ENCODE measurements at places on chromosomes 6 and 20.

DNA sequence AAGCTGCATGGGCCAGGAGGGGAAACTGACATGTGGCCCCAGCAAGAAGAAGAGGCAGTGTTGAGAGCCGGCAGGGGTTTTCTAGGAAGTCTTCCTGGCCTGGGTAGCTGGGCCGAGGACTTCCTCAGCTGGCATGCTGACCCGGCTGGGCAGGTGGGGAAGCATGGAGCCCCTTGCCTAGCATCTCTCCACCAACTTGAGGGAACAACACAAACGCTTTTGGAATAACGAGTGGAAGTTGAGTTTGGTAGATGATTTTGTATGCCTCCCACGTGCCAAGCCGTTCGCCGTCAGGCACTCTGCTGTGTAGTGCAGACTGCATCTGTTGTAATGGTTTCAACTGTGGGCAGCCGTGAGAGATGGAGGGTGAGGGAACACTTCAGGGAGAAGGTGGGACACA lies 7.3 kb downstream of the TMEM181 start:
- DNase-seq: no peak

DNA sequence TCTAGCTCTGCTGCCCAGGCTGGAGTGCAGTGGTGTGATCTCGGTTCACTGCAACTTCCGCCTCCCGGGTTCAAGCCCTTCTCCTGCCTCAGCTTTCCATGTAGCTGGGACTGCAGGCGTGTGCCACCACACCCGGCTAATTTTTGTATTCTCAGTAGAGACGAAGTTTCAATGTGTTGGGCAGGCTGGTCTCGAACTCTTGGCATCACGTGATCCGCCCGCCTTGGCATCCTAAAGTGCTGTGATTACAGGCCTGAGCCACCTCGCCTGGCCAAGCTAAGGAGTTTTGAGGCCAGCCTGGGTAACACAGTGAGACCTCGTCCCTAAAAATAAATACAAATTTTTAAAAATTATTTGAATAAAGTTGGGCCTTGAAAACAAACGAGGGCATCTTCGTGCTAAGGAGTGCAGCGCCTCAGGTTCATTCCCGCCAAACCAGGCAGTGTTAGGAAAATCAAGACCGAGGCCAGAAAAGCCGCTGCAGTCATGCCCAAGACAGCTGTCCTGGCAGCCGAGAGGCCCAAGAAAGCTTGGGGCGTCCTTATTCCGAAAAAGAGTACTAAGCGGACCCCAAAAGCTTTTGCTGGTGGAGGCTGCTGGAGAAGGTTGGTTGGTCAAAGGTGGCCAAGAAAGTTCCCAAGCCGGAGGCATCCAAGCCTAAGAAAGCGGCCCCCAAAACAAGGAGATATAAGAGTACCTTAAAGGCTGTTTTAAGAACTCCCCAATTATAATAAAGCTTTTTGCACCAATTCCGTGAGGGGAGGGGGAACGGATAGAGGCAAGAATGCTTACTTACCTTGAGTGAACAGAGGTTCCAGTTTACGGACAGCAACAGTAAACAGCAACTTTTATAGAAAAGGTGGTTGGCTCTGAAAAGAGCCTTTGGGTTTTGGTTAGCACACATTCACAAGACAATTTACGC lies 109.0 kb downstream of the HFE start:
- DNase-seq: no peak

- no peak for DNase-seq
Observed at GRCh38 chr6:34305982-34306708, 57.3 kb upstream of the SMIM29 start.

- no peak for DNase-seq
Observed at GRCh38 chr6:93790981-93791380, 371.6 kb upstream of the EPHA7 start.

GRCh38 chr6:73985891-73986290 lies 289.9 kb downstream of the CD109 start:
- DNase-seq: peak; percentile 96

DNA sequence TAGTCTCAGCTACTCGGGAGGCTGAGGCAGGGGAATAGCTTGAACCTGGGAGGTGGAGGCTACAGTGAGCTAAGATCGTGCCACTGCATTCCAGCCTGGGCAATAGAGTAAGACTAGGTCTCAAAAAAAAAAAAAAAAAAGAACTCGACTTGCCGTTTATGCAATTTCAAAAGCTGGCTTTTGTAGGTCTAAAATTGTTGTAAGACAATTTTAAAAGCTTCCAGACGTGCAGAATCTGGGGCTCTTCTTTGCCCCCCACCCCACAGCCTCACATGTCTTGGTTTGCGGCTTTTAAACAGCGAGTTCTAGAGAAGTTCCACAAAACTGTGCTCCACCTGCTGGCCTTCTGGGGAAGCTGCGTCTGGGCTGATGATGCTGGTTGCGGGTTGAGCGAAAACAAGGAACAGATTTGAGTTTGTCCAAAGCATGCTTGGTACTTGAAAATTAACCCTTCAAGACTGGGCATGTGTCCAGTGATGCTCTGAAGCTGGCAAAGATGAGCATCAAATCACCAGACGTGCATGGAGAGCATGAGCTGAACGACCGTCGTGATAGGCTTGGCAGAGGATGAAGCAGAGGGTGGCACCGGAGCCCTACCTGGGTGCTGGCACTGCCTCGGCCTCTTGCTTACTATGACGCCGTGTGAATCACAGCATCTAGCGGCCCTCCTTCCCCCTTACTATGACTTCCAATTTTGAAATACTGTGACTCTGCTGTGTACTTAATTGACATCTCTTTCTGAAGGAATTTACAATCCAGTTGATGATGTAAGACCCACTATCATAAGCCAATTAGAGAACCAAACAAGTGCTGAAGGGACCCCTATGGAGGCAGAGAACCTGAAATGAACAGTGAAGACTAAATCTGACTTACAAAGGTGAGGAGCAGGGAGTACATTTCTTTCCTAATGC lies 171.4 kb downstream of the GMPR start:
- DNase-seq: peak; percentile 67

DNA sequence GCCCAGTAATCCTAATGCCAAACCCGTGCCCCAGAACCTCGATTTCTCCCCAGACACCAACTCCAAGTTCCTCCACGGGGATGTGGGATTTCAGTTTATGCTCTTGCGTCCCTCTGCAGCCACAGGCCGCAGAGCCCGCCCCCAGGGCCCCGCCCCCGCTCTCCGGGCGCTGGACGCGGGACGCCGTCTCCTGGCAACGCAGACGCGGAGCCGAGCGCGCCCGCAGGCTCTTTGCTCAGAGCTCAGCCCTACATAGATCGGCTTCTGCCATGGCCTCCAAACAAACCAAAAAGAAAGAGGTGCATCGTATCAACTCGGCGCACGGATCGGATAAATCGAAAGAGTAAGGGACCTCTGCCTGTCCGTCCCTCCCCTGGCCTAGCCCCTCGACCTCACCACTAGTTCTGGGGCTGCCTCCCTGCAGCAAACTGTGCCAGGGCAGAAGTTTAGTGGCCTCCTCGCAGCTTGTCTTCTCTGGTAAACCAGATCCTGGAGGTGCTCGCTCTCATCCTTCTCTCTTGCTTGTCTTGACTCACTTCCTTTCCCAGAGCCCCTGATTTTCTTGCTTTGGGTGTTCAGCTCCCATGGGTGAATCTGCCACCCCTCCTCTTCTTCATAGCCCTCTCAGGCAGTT lies at the start of gene ADGB:
Gene ADGB, plus strand, starts transcription at position 201 of the 634 bp plus-strand sequence. Its CDS starts 69 bp downstream, at position 270.
- DNase-seq: peak; percentile 15

GRCh38 chr6:140436023-140436811 lies 1061.8 kb upstream of the CITED2 start:
- DNase-seq: peak; percentile 67

- no peak for DNase-seq
Observed at GRCh38 chr6:152461556-152461955, 175.6 kb downstream of the SYNE1 start.

GRCh38 chr20:31667315-31668285 lies 29.9 kb downstream of the COX4I2 start:
- DNase-seq: no peak

DNA sequence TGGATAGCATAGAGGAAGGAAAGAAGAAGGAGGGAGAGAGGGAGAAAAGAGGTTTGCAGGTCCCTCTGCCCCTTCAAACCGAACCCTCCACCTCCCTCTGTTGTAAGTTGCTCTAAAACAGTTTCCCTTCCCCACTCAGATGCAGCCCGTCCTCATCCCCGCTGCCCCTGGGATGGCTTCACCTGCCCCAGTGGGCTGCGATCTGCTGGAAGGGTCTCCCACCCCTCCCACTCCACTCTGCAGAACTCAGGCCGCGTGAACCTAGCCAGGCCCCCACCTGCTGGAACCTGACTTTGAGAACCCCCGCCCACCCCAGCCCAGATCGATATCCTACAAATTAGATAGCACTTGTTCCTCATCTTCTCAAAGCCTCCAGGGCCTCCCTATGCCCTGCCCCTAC lies 190.8 kb downstream of the DLL1 start:
- no peak for DNase-seq

- no peak for DNase-seq
Observed at GRCh38 chr6:90701146-90701781, 114.4 kb upstream of the MAP3K7 start.

DNA sequence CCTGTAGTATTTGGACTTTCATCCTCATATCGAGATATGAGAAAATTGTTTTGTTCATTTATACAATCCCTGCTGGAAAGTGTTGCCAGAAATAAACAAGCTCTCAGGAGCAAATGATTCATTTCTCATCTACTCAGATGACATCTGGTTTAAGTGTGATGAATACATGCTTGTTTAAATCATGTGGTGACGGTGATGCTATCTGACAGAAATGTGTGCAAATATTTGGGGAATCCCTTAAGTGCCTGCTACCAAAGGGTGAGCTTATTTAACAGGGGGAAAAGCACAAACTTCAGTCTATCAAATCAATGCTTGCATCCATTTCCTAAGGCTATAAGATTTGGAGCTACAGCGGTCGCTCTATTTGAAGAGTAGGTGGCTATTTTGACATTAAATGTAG lies 368.3 kb upstream of the SASH1 start:
- peak; percentile 4 for DNase-seq

- peak; percentile 33 for DNase-seq
Observed at GRCh38 chr6:20693466-20694063, 159.3 kb downstream of the CDKAL1 start.

DNA sequence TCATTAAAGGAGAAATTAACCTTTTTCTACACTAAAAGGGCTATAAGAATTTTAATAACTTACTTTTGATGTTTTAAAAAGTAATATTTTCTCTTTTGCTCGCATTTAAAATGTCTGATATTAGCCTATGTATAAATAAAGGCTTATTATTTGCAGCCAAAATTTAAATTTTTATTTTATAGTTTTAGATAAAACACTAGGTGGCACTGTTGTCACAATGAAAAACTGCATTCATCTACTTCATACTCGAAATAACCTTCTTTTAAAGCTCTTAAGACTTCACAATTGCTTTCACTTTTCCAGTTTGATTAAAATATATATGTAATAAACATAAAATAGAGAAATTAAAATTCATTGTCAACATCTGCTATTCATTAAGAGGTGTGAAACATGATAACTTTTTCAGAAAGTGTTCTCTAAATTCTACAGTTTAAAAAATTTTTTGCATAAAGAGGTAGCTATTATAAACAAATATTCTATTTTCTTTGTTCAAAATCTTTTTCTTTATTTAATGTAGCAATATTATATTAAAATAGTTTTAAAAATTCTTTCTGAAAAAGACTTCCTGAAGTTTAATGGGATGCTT lies 78.8 kb upstream of the DEFB112 start:
- no peak for DNase-seq

DNA sequence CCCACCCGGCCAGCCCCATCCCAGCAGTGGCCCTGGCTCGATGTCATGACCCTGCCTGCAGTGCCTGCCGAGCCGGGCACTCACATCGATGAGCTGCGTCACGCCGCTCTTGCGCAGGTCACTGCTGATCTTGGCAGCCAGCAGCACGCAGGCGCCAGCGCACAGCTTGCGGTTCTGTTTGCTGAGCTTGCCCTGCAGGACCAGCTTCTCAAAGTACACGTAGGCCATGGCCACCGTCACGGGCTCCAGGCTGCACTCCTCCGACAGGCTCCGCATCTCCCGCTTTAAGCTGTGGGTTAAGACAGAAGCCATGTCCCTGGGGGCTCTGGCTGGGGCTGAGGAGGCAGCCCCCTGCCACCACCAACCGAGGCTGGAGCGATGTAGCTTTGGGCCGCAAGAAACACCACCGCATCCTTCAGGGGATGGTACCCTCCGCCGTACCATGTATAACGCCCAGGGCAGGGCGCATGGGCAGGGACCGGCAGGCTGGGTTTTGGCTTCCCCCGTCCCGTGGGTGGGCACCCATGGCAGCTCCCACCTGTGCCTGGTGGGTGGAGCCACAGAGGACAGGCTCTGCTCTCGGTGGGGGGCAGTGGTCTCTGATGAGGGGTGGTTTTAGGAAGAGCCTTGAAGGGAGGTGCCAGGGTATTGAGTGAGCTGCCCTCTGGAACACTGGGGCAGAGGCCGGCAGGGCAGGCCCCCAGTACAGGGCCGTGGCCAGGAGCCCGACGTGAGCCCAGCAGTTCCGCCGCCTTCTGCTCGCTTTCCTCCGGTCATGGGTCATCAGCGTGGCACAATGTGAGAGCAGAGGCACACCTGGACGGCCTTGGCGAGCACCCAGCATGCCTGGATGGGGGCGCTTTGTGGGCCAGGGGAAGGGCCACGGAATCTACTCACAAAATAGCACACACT lies 4.5 kb downstream of the RPS21 start:
- DNase-seq: no peak

DNA sequence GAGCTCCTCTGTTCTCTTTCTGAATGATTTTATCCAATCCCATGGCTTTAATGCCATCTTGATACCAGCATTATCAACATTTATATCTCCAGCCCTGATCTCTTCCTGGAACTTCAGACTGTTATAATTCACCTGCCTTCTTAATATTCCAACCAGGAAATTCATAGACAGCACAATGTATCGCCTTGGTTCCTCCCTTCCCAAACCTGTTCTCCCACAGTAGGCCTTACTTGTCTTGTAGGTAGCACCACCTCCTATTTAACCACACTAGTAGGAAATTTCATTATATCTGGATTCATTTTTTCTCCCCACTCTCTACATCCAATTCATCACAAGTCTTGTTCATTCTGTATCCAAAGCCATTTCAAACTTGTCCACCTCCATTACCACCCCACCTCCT lies 106.3 kb upstream of the SHLD1 start:
- DNase-seq: no peak

DNA sequence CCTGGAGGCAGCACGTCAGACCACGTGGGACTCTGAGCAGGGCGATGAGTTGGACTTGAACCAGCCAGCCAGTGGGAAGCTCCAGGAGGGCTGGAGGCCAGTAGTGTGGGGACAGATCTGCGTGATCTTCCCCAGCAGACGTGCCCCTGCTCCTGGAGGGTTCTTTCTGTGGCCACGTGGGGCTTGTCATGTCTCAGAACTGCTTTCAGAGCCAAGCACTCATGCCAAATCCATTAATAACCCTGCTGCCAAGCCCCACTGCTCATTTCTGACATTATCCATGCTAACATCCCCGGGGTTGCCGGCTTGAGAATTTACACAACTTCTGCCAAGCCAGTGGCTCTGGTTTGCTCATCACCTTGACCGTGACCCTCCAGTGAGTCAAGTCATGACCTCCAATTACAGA lies 38.3 kb downstream of the SIRPA start:
- DNase-seq: peak; percentile 40

Measured in GM04504 (cell line).